ENCODE measurements at places on chromosomes 3 and 15.
A peak's percentile ranks its signal among the peaks of the same experiment; 100 is the strongest.

DNA sequence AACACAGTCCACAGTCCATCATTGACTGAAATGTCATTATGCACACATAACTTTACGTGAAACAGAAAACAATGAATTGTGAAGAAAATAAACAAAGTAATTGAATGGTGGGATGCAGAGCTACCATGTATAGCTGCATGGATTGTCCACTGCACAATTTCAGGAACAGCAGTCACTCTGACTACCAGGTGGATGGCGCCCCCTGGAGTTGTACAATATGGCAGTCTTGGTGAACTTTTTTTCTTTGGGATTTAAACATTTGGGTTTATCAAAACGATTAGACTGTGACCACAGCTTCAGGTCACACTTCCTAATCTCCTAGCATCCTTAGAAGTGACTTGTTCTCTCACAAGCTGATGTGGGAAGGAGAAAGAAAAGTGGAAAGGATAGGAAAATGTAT, 48.9 kb upstream of the TCF12 start:
- peak; percentile 37 for DNase-seq

- no peak for DNase-seq
These were observed 100.0 kb downstream of the THSD4 start for GRCh38 chr15:71215126-71215894.

- DNase-seq: peak; percentile 81
These were observed 9.8 kb downstream of the TM2D3 start for GRCh38 chr15:101642361-101642760.

DNA sequence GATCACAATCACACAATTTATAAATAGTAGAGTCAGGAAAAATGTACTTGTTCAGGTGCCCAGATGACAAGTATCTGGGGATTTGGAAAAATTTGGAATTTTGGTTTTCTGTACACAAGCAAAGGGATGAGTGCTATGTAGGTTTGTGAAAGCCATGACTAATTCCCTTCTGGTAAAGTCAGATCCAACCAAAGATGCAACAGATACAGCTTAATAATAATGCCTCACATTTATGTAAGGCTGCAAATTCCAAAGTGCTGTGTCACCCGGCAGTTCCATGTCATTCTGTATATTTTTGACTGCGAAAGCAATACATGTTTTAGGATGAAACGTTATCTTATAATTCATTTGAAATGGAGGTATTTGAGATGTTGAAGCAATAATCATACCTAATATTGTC, 102.7 kb upstream of the AGBL1 start:
- no peak for DNase-seq

DNA sequence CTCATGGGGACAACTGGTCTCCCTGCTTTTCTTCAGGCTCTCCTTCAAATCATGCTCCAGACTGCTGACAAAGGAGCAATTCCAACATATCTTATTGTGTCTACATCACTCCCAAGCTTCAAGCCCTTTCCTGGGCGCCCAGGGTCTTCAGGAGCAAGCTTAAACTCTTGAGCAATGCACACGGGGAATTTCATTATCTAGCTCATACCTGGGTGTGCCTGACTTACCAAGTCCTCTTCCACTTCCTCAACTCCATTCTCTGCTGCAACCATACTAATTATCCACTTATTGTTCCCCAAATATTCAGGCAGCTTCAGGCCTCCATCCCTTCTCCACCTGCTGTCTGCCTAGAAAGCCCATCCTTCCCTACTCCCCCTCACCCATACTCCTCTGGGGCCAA, 50.6 kb downstream of the B3GNT5 start:
- DNase-seq: no peak

DNA sequence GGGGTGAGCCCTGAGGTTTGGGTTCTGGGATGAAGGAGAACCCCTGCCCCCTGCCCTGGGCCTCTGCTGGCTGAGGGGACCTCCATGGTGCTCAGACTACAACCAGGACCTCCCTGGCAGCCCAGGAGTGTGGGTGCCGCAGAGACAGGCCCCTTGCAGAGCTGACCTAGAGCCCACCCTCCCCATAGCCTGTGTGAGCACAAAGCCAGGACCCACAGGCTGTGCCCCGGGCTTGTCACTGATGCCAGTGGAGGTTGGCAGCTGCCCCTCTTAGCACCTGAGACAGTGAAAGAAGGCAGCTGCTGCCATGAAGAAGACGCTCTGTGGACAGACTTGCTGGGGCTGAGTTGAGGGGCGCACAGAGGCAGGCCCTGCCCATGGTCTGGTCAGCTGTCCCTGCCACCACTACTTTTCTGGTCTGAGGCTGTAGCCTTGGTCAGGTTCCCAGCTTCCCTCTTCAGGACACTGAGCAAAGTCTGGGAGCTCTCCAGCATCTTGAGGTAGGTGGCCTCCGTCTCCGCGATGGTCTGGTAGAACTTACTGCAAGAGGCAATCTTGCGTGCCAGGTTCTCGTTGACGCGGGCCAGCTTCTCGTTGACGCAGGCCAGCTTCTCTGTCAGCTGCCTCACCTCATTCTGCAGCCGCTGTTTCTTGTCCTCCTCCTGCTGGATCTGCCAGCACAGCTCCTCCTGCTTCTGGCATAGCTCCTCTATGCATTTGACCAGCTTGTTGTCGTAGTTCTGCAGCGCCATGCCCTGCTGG, 23.0 kb downstream of the USP4 start:
- DNase-seq: peak; percentile 59

GRCh38 chr15:96851613-96852012, 521.1 kb downstream of the NR2F2 start:
- DNase-seq: no peak

GRCh38 chr3:146781606-146782005, 176.5 kb upstream of the PLSCR5 start:
- no peak for DNase-seq

DNA sequence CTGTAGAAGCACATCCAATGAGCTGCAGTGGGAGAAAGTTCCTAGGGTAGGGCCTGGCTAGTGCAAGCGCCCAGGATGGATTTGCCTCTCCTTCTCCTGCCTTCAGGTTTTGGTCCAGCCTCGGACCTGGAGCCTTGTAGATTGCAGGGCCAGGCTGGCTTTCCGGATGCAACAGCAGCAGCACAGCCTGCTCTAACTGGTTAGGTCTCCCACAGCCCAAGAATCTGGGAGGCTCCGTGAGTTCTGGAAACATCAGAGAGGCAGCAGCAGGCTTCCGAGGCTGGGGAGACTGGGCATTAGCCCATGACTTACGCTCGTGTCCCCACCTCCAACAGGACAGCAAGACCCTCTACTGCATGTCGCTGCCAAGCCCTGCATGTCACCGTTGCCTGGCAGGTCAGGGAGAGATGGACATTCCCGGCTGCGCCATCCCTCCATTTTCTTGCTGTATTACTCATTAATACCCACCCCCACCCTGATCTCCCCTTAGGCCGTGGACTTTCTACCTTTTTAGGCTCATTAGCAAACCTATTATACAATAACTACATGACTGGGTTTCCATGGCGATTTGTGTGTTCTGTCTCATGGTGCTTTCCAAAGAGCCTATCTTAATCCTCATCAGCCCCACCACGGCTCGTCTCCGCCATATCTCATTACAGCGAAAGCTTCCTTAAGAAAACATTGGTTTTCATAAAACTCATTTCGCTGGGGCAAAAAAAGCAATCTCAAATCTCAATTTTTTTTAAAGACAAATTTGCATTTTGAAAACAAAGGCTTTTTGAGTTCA, 40.9 kb upstream of the RGMA start:
- DNase-seq: no peak

DNA sequence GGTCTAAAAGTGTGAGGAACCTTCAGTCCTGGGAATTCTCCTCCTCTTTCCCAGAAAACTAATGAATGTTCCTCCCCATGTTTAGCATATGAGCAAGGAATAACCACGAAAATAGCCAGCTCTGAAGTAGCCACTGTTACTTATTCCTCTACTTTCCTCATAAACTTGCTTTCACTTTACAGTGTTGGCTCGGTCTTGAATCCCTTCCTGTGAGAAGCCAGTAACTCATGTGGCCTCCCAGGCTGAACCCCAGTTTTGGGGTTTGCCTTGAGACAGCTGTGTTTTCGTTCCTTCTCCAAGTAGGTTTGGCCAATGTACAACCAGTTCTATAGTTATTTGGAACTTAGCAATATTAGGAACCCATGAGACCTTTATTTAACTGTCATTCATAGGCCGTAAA, 195.0 kb downstream of the CNTN6 start:
- DNase-seq: no peak

DNA sequence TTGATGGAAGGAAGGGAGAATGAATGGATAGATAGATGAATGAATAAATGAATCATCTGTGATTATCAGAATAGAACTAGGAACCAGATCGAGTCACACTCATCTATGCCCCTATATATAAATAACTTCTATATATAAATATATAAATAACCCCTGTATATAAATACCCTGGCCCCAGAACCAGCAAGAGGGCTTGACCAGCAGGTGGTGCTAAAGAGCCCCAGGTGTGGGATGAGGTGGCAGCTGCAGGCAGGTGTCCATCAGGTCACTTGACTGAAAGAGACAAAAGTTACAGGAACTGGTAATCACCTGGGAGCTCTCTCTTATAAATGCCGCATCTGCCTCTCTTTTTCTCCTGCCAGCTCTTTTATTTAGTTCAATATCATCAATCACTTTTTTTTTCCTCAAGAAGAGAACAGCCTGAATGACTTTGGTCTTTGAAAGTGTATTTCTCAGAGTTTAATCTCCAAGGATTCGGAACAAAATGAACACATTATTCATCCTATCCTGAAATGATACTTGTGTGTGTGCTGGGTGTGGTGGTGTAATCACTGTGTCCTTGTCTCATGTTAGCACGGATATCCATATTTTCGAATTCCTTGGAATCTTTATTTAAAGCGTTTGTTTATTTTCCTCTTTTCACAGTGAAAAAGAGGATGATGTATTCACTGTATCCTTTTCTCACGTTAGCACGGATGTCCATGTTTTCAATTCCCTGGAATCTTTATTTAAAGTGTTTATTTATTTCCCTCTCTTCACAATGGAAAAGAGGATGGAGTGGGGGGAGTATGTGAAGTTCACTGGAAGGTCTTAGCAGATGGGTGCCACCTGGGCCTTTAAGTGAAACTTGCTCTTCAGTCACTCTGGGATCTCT, 35.4 kb upstream of the ATG7 start:
- peak; percentile 12 for DNase-seq

DNA sequence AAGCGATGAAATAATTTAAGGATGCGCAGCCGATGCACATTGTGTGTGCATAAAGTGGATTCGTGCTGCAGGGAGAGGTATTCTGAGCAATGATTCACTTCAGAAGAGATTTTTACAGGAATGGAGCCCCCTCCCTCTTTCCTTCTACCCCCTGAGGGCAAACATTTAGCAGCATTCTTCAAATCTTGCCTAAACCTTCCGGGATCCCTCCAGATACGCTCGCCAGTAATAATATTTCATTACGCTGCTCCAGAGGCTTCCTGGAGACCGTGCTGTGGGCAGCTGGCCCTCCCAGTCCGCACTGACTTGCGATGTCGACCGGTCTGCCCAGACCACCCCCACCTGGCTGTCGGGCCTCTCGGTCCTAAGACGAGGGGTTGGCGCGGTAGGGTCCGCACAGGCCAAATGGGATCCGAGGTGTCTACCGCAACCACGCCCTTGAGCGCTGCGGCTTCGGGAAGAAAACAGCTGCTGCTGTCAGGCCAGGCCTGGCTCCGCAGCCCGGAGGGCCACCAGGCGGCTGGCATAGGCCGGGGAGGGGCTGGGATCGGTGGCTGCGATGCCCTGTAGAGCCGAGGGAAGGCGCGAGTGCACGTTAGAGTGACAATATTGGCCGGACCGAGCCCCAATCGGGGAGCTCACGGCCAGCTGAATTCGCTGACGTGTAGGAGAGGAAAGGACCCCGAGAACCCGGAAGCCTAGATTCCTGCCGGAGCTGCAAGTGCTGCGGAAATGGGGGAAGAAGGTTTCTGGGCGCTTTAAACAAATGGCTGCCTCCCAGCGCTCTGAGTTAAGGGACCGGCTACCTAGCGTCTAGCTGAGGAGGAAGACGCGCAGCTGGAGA, 14.3 kb downstream of the ZIC4 start:
- DNase-seq: peak; percentile 89

DNA sequence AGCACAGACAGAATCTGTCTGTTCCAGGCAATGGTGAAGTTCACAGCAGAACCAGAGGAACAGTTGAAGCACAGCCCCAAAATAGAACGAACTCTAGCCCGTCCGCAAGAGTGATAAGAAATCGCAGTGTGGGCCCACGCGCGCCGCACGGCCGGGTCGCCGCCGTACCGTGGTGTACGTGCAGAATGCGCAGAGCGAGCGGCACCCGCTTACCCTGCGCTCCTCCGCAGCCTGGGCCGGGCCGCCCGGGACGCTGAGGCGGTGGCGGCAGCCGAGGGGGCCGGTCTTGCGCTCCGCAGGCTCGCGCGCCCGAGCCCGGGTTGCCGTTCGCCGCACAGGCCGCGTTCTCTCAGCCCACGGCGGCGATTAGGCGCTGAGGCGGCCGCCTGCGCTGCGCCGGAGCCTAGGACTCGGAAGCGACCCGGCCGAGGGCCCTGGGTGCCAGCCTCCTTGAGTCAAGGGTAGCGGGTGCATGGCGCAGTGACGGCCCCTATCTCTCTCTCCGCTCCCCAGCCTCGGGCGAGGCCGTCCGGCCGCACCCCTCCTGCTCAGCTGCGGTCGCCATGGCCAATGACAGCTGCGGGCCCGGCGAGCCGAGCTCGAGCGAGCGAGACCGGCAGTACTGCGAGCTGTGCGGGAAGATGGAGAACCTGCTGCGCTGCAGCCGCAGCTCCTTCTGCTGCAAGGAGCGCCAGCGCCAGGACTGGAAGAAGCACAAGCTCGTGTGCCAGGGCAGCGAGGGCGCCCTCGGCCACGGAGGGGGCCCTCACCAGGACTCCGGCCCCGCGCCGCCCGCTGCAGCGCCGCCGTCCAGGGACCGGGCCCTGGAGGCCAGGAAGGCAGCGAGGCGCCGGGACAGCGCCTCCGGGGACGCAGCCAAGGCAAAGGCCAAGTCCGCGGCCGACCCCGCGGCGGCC, 20.5 kb downstream of the WDR73 start:
- DNase-seq: peak; percentile 69

DNA sequence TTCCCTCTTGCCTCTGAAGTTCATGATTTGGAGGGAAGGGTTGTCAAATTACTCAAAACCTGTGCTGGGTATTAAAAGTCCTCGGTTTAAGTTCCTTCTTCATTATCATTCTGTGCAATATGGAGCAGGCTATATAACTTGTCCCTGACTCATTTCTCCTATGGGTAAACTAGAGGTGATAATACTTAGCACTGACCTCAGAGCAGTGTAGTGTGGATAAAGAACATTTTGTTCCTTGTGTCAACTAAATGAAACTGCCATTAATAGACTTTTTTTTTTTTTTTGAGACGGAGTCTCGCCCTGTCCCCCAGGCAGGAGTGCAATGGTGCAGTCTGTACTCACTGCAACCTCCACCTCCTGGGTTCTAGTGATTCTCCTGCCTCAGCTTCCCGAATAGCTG, 2.2 kb upstream of the BBX start:
- DNase-seq: no peak

- DNase-seq: no peak
These were observed 144.3 kb downstream of the EEFSEC start for GRCh38 chr3:128297401-128298138.

DNA sequence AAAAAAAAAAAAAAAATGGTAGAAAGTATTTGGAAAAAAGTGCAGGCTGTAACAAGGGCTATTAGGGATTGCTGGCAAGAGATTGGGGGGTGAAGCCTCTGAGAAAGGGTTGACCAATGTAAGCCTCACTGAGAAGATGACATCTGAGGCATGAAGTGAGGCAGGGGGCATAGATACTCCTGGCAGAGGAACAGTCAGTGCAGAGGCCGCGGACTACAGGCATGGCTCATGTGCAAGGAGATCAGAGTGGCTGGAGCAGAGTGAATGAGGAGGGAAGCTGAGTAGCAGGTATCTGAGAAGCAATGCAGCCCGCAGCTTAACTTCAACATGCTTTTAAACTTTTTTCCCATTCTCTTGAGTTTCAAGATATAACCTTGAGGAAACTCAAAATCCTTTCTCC, 5.4 kb downstream of the FBXL22 start:
- no peak for DNase-seq

- peak; percentile 70 for DNase-seq
These were observed 75.0 kb downstream of the CORO2B start for GRCh38 chr15:68653801-68654200.
